ENCODE measurements at places on chromosomes 12 and 14.

DNA sequence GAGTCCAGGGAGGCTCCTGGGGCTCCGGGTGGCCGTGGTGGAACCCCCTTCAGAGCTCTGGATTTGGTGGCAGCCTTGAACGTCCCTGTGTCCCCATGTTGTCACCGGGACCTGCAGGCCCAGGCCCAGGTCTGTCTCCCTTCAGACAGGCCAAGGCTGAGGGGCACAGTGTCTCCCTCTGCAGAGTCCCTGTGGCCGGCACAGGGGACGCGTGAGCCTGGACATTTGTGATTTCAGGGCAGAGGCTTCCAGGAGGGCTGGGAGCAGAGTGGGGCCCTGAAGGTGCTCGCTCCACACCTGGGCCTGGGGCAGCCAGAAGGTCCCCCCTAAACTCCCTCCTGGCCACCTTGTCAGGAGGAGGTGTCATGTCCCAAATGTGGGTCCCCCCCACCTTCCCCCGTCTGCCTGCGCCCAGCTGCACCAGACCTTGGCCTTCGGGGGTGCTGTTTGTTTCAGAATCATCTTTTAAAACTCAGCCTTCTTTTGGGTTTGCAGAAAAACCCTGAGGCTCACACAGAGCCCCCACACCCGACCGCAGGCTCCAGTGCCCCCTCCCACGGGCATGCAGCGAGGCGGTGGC is 47.6 kb downstream of the KIF26A start:
- no peak overlapping the region for H3K4me3 ChIP-seq
- no peak for DNase-seq
- H3K36me3 ChIP-seq: no peaks in the 10 kb centered on the region

GRCh38 chr12:66775871-66776270 is 97.0 kb upstream of the GRIP1 start:
- no peak overlapping the region for H3K27ac ChIP-seq
- no peak overlapping the region for H3K4me3 ChIP-seq
- no peaks in the 10 kb centered on the region for H3K27me3 ChIP-seq
- H3K36me3 ChIP-seq: no peaks in the 10 kb centered on the region
- DNase-seq: no peak
- peaks cover 17% of the 10 kb centered on the region for H3K4me1 ChIP-seq

- H3K4me1 ChIP-seq: no peaks in the 10 kb centered on the region
- no peaks in the 10 kb centered on the region for H3K27me3 ChIP-seq
- DNase-seq: no peak
- no peak overlapping the region for H3K27ac ChIP-seq
These were observed 144.7 kb downstream of the ALX1 start for GRCh38 chr12:85424581-85425348.

GRCh38 chr12:67656251-67656650 is 7.7 kb downstream of the DYRK2 start:
- no peak for DNase-seq
- no peak overlapping the region for H3K4me3 ChIP-seq
- H3K27me3 ChIP-seq: no peaks in the 10 kb centered on the region
- peaks cover 75% of the 10 kb centered on the region for H3K4me1 ChIP-seq
